ENCODE measurements at places on chromosomes 7 and 10.

DNA sequence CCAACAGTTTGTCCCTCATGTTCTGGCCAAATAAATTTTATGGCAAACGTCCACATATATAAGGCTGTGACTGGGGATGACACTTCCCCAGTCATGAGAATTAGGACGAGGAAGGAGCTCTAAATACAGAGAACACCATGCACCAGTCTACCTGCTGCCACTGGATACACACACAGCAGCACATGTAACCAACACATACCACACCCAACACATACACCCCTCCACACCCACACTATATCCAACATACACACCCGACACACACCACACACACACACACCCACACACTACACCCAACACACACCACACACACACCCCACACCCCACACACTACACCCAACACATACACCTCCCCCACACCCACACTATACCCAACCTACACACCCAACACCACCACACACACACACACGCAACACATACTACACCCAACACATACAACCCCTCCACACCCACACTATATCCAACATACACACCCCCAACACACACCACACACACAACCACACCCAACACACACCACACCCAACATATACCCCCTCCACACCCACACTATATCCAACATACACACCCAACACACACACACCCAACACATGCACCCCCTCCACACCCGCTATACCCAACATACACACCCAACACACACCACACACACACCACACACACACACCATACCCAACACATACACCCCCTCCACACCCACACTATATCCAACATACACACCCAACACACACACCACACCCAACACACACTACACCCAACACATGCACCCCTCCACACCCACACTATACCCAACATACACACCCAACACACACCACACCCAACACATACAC is 74.1 kb downstream of the HIPK2 start:
- DNase-seq: no peak

DNA sequence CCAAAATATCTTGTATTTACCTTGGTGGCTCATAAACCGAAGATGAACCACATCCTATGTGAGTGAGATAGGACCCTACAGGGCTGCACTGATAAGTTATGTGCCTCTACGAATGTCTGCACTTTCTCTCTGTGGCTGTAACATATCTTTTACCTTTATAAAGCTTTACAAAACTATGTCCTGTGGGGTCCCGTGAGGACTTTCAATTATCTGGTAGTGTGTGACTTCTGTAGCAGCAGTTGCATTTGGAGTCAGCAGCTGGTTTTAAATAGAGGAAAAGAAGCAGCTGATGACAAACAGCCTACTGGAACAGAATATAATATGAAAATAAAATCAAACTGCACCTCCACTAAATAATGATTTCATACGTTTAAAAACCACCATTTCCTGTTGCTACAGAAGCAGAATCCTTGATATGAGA is 222.4 kb upstream of the GNAI1 start:
- DNase-seq: no peak

GRCh38 chr10:4833286-4833685 is 7.3 kb downstream of the AKR1E2 start:
- no peak for DNase-seq

DNA sequence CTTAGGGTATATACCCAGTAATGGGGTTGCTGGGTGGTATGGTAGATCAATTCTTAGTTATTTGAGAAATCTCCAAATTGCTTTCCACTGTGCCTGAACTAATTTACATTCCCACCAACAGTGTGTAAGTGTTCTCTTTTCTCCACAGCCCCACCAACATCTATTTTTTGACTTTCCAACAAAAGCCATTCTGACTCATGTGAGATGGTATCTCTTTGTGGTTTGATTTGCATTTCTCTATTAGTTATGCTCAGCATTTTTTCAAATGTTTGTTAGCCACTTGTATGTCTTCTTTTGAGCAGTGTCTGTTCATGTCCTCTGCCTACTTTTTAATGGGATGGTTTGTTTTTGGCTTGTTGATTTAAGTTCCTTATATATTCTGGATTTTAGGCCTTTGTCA is 66.4 kb downstream of the MGAM2 start:
- DNase-seq: no peak

DNA sequence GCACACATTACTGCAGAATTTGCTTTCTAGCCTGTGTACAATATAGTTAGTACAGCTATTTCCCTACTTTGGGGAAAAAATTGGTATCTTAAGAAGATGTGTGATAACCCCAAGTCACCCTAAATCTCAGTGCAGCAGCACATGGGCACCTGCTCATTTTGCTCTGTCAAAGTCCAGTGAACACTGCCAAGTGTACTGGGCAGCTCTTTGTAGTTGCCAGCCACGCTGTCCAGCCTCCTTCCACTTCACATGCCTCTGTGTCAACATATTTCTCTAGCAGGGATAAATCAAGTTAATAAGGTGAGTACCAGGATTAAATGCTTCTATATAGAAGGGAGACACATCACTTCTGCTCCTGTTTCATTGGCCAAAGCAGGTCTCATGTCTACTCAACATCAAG is 87.1 kb upstream of the CDC14C start:
- DNase-seq: no peak

- no peak for DNase-seq
Measured at GRCh38 chr7:137734221-137734620, 112.6 kb downstream of the DGKI start.

DNA sequence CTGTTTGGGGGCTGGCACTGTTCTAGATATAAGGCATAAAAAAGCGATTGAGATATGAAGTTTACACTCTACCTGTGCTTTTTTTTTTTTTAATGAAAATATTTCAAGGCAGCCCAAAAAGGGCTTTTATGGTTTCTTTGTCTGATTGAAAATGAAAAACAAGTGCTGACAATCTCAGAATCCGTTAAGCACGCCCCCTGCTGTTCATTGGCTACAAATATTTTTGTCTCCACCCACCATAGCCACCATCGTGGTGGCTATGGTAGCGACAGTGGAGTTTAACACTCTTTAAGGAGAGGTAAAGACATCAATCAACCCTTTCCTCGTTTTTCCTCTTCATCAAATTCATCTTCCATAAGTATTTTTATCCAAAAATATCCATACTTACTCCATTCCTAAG is 94.2 kb downstream of the CD36 start:
- no peak for DNase-seq

GRCh38 chr7:121953601-121954000 is 80.6 kb downstream of the PTPRZ1 start:
- DNase-seq: no peak

DNA sequence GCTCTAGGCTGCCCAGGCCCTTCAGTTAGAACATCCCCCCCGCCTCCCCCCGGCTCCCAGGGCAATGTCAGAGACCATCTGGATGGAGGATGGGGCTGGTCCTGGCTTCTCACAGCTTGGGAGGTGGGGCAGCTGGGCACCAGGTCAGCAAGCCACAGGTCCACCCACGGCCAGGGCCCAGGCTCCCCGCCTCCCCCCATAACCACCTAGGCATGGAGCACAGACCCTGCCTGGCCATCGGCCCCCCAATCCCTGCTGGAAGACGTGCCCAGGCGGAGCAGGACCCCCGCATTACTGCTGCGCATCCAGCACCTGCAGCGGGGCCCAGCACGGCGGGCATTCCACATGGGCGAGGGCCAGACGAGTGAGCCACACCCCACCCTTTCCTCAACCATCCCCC is 169.6 kb downstream of the ELFN1 start:
- no peak for DNase-seq

DNA sequence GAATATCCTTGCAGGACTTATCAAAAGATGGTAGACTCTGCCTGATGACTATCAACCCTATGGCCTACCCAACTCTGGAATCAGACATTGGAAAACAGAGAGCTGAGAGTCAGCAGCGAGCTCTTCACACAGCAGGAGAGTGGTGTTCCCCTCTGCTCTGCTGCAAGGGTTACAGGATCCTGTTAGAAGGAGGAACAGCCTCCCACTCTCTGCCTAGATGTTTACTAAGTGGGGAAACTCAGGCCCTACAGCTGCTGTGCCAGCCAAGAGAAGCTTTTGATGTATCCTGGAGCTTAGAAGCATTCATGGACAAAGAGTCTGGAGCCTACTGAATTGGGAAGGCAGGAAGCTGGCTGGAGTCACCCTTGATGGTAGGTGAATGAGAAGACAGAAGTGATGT is 104.6 kb downstream of the ABLIM1 start:
- DNase-seq: no peak

GRCh38 chr10:25017154-25017590 is 760 bp downstream of the THNSL1 start:
- no peak for DNase-seq

GRCh38 chr10:29740981-29741545 is 106.3 kb upstream of the SVIL start:
- DNase-seq: no peak

GRCh38 chr7:91405092-91405788 is 141.0 kb downstream of the FZD1 start:
- DNase-seq: no peak

GRCh38 chr7:8800986-8801385 is 367.6 kb downstream of the NXPH1 start:
- DNase-seq: no peak

- no peak for DNase-seq
Measured at GRCh38 chr7:32216759-32217158, 146.6 kb upstream of the PDE1C start.

GRCh38 chr7:92504563-92504962 is 23.8 kb downstream of the PEX1 start:
- no peak for DNase-seq

GRCh38 chr7:18890134-18890533 is 227.3 kb downstream of the TWIST1 start:
- DNase-seq: no peak

DNA sequence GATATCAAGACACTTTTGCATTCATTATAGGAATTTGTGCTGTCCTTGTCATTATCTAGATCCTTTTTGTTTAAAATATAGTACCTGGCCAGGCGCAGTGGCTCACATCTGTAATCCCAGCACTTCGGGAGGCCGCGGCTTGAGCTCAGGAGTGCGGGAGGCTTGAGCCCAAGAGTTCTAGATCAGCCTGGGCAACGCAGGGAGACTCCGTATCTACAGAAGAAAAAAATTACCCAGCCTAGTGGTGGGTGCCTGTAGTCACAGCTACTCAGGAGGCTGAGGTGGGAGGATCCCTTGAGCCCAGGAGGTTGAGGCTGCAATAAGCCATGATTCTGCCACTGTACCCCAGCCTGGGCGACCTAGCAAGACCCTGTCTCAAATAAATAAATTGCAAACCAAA is 621 bp upstream of the MORN4 start:
- no peak for DNase-seq

GRCh38 chr7:44838751-44839150 is 9.1 kb downstream of the H2AZ2 start:
- DNase-seq: no peak

- DNase-seq: no peak
Measured at GRCh38 chr10:131211559-131211958, 100.0 kb downstream of the TCERG1L start.

- DNase-seq: no peak
Measured at GRCh38 chr7:91644256-91644655, 236.2 kb downstream of the MTERF1 start.

DNA sequence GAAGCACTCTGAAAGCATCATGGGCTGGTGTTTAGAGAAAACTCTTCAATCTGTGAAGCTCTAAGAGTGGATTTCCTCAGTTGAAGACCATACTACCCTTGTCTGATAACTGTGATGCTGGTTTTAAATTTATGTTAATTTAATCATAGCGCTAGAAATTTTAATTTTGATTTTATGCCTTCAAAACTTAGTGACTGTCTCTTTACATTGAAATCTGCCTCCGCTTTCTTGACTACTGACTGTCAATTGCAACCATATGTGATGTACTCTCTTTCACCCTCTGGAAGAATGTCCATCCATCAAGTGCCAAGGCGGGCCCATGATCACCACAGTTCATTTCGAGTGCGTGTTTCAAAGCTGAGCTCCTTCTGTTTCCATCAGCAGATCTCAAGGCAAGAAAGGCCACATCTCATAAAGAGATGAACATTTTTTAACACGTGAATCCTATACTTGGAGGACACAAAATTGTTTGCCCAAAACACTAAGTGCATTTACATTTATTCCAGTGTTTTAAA is 147.1 kb downstream of the ITGA8 start:
- DNase-seq: no peak

GRCh38 chr10:114623661-114624294 is 34.3 kb downstream of the ABLIM1 start:
- DNase-seq: no peak

DNA sequence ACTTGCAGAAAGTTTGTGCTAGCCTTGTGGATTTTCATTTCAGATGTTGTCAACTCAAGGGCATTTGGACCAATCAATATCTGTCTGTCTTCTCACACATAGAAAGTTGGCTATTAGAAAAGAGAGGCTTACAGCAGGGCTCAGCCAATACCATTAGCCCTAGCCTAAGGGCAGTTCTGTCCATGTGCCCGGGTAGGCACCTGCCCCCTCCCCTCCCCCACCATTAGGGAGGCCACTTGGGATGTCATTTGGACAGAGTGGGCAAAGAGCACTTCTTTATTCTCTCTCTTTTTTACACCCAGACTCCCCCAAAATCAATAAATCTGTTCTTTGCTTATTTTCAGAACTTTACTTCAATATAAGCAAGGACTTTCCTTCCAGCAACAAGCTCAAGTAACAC is 188.5 kb upstream of the MKI67 start:
- DNase-seq: no peak

DNA sequence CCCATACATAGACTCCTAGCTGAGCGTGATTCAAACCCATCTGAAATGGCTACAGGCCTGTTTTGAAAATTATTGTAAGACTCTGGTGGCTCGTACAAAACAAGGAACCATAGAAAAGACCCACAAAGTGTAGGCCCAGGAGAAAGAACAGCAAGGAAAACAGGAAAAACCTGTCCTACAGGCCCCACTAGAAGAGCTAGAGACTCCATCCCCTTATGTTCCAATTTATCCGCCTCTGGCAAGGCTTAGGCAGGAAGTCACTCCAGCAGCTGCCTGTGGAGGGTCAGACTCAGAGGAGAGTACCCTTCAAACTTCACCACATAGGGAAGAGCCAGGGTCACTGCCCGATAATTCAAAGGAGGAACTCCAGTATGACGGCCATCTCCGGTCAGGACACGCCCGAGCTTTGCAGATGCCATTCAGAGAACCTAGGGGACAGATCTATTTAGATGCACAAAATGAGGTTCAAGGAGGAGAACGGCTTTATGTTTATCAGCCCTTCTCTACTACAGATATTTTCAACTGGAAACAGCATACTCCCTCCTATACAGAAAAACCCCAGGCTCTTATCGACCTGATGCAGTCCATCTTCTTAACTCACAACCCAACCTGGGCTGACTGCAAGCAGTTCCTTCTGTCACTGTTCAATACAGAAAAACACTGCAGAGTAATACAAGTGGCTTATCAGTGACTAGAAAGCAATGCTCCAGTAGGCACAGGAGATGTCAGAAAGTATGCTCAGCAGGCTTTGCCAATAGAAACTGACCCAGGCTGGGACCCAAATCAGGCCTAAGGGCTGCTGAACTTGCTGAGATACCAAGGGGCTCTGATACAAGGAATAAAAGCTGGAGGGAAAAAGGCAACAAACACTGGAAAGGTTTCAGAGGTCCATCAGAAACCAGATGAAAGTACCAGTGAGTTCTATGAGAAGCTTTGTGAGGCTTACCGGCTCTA is 8.6 kb upstream of the ZNF33B start:
- no peak for DNase-seq
